ENCODE measurements at places on chromosomes 16 and 17.

GRCh38 chr17:7017827-7018200 is 5.0 kb upstream of the BCL6B start:
- DNase-seq: no peak

- DNase-seq: no peak
Measured at GRCh38 chr17:36575028-36575427, 16.7 kb upstream of the DHRS11 start.

- no peak for DNase-seq
Measured at GRCh38 chr16:86869288-86870022, 291.1 kb downstream of the FOXL1 start.

DNA sequence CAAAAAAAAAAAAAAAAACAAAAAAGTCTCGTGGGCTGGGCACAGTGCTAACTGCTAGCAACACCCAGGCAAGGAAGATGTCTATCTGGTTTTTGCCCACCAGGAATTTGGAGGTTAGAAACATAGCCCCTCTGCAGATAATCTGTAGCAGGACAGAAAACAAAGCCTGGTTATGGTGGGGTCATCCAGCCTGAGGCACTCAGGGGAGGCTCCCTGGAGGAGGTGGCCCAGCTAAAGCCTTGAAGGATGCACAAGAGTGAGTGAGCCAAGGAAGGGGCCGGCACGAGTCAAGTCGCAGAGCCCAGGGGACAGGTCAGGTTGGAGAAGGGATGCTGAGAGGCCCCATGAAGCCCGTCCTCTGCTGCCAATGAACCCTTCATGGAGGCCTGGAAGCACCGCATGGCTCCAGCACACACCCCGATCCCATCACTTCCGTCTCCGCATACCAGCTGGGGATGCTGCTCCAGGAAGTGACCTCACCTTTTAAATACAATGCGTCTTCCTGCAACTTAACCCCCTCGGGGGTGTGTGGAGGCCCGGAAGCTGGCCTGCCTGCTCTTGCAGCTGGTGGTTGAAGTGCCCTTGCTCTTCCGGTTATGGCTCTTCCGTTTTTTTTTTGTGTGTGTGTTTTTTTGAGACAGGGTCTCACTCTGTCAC is 86.5 kb downstream of the ENGASE start:
- DNase-seq: peak; percentile 2

DNA sequence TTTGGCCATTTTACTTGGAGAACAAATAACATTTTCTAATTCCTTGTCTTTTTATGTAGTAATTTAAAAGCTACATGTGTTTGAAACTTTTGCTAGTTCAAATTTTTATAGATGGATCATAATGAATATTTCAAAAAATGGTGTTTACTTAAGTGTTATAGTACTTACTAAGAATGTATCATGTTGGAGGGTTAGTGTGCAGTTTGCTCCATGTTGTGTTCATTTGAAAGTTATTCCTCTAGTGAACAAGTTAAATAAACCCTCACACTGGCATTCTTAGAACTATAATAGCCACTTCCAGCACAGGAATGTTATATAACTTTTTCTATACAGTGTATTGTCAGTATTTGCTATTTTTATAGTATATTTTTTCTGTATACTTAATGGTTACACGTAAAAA is 62.8 kb downstream of the MRTFB start:
- DNase-seq: no peak

DNA sequence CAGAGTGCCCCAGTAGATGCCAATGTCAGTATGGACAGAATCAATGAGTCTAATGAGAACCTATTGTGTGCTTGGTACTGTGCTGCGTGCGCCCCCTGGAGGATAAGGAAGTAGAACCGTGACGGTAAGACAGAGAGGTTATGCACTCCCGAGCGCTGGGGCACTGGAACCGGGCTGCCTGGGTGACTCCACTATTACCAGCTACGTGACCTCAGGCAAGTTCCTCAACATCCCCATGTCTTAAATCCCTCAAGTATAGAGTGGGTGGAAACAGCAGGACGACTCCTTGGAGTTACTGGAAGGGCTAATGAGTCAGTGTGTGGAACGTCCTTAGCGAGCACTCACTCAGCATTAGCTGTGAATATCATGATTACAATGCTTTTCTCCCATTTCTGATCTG is 16.2 kb downstream of the CHST4 start:
- peak; percentile 33 for DNase-seq

- no peak for DNase-seq
Measured at GRCh38 chr17:34652021-34652555, 72.7 kb downstream of the TMEM132E start.

- DNase-seq: no peak
Measured at GRCh38 chr17:55432358-55433028, 10.9 kb upstream of the MMD start.

- no peak for DNase-seq
Measured at GRCh38 chr16:78553268-78554039, 454.0 kb downstream of the WWOX start.
